Fibroblast of the aortic adventitia (primary cell): ENCODE measurements at places on chromosomes 2 and 18.

- DNase-seq: no peak
These were observed 30.0 kb upstream of the NTSR2 start for GRCh38 chr2:11699686-11700670.

DNA sequence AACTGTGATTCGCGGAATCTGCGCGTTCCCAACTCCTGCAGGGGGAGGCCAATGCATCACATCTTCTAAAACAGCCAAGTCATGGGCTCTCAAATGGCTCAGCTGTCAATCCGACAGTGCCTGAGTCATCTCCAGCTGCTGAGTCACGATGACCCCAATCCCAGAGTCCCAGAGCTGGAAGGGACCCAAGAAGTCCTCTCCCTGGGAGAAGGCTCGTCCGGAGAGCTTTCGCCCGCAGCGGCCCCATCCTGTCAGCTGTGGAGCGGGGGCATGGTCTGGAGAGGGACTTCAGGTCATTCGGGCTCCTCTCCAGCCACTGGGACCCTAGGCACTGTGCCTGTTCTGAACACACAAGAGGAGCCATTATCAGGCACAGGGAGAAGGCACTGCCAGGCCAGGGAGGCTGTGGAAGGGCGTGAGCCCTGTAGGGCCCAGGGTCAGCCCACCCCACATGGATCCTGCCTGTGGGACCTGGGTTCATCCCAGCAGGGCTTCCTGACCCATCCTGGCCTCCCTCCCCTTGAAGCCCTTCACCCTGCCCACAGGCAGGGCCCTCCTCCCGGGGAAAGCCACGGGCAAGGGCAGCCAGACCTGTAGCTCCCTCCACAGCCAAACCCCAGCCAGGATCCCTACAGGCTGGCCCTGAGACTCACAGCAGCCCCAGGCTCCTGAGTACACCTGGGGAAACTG is 47.6 kb upstream of the GPC1 start:
- DNase-seq: peak; percentile 92

- no peak for DNase-seq
These were observed 127.2 kb downstream of the CALCRL start for GRCh38 chr2:187320846-187321245.

- no peak for DNase-seq
These were observed 230.7 kb downstream of the MYO3B start for GRCh38 chr2:170408461-170409163.

GRCh38 chr18:56021136-56021808 is 433.3 kb upstream of the TCF4 start:
- DNase-seq: peak; percentile 14

DNA sequence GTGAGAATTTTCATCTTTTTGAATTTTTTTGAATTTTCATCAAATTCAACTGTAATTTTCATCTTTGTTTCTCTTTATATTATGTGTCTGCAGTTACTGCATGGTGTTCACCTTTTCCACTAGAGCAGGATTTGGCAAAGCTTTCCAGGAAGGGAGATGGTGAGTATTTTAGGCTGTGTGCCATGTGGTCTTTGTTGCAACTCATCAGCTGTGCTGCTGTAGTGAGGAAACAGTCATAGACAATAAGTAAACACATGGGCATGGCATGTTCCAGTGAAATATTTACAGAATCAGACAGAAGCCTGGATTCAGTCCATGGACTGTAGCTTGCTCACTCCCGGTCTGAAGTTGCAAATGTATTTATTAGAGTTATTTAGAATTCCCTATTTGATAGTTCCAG is 120.4 kb downstream of the DCDC2C start:
- DNase-seq: no peak

DNA sequence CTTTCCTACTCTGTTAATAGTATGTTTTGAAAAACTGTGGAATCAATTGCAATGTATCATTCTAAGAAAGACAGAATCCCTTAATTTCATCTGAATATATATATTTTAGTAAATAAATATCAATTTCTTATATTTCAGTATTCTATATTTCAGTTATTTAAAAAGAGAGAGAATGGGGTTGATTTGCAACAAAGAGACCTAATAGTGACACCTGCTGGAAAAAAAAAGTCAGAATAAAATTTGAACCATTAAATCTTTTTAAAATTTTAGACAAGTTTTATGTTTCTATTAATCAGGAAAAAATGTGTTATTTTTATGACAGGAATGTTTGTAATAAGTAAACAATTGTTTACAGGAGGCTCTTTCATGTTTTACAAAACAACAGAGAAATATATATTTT is 20.7 kb upstream of the CCNT2 start:
- peak; percentile 55 for DNase-seq

- no peak for DNase-seq
These were observed 881.8 kb downstream of the SLC4A3 start for GRCh38 chr2:220509096-220509757.
